ENCODE measurements at places on chromosomes 3 and 15.

- no peak for DNase-seq
Measured at GRCh38 chr3:177107461-177108239, 89.6 kb downstream of the TBL1XR1 start.

- no peak for DNase-seq
Measured at GRCh38 chr15:73335026-73335425, 33.7 kb downstream of the HCN4 start.

DNA sequence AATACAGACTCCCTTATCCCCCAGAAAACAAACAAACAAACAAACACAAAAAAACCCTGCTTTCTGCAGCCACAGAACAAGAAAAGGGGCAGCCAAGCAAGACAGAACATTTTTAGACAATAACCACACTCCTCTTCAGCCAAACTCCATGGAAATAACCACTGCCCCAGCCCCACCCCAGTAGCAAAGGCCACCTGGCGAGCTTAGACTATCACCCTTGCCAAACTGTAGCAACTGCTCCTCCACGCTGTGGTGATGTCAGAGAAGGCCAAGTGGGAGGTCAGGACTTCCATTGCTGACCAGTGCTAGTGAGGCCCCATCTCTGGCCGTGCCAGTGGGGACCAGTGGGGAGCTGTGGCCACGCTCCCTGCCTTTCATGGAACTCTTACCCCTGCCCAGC, 60.3 kb upstream of the CHRNA7 start:
- no peak for DNase-seq

GRCh38 chr15:99662903-99663302, 70.3 kb downstream of the LYSMD4 start:
- no peak for DNase-seq

DNA sequence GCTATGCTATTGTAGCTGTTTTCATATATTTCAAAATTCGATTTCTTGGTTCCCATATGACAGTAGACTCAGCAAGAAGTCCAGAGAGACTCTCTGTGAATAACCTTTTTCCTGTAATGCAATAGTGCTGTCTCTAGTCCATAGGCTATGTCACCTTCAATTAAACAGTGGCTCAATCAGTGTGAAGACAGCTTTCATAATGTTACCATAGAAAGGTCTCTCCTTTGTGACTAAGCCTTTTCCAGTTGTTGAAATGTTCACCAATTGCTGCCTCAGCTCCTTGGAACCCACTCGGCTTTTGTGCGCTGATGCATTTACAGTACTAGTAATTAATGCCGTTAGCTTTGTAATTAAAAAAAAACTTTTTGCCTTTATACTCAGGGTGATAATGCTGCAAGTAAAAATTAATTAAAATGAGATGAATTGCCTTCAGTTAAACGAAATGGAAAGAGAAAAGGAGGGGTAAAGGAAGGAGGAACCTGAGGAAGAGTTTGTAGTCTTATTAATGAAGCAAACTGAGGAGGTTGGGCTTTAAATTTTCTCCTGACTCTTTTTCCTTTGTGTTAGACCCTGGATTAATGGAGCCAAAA, 214.8 kb downstream of the LSAMP start:
- no peak for DNase-seq

DNA sequence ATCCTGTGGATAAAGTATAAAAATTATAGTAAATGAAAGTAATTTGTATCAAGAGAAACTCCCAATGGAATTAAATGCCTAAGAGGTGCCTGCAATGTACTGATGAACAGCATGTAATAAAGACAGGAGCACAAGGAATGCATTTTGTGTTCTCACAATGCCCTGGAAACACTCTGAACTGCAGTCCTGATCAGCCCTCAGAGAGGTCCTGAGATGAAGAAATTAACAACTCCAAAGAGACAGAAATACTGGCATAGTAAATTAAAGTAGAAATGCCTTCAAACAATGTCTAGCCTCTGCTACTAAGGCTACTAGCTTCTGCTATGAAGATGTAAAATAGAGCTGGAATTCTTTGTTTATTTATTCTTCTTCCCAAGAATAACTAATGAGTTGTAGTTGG, 59.9 kb downstream of the CFAP20DC start:
- no peak for DNase-seq

GRCh38 chr3:40615918-40616819, 91.4 kb downstream of the ZNF621 start:
- no peak for DNase-seq

DNA sequence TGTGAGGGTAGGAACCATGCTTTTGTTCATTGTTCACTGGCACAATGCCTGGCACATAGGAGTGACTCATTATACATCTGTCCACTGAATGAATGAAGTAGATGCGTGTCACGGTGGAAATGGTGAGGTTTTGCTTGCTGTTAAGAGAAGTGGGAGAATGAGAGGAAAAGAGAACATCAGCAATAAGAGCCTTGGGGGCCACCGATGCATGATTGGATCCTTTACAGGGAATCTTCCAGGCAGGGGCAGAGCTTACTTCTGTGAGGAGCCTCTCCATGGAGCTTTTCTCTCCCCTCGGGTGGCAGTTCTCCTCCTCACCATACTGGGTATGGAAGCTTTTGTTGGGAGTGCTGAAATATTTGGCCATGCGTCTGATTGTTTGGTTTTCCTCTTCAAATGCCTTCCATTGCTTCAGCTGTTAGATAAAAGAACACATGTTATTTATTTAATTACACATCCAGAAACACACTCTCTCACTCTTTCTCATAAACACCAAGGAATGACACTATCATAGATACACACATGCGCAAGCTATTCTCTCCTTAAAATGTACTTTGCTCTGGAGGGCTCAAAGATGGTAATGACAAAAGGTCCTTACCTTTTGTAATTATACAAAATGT, 78.9 kb upstream of the GSK3B start:
- no peak for DNase-seq

- no peak for DNase-seq
Measured at GRCh38 chr3:142282503-142282902, 57.1 kb upstream of the GK5 start.

DNA sequence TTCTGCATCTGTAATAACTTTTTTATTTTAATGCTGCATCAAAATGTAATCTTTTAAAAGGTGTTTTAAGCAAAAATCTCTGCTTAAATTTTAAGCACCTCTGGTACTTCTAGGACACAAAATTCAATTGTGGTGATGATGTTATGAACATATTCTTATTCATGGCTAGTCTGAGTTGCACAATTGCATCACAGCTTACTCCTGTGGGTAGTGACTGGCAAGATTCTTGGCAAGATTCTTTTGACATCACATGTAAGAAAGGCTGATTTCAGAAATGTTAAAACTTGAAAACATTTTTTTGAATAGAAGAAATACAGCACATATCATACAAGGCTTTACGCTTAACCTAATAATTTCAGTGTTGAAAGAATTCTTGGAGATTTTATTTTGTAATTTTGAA, 35.7 kb downstream of the IQCH start:
- DNase-seq, result no peak

- no peak for DNase-seq
Measured at GRCh38 chr3:48595526-48596121, 495 bp upstream of the COL7A1 start.

- DNase-seq, result no peak
Measured at GRCh38 chr3:184927796-184928315, 115.9 kb downstream of the VPS8 start.

DNA sequence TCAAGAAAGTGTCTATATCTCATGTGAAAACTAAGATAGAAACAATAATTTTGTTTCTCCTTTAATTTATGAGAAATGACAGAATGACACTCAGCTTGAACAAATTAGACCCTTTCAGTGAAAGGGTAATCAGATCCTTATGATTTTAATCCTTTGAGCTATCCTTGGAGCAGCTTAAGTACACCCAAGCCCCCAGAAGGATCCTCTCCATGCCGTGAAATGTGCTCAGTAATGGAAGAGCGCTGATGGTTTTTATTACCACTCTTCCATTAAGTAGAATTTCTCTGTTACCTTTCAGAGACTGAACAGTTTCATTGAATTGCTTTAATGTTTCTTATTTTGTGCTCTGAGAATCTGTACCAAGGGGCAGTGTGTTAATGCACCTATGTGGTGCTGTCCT, 54.3 kb downstream of the HMG20A start:
- DNase-seq, result no peak

GRCh38 chr3:130414457-130414856, 69.0 kb downstream of the COL6A5 start:
- DNase-seq, result no peak

GRCh38 chr3:57224856-57225255, 2.7 kb upstream of the APPL1 start:
- no peak for DNase-seq

DNA sequence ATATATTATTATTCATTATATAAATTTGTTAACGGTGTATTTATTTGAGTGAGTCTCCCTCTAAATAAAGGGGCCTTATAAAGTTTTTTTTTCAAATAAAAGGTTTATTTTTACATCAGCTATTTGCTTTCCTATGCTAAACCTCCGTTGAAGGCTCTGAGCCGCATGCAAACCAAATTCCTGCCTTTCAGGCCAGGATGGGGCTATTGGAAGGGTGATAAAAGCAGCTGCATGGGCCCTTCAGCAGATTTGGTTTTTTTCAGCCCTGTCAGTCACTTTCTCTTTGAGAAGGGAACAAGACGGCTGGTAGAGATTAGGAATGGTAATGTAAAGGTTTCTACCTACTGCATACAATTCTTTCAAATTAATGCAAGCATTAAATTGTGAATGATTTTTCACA, 244.2 kb downstream of the WNT5A start:
- DNase-seq, result no peak

- DNase-seq, result no peak
Measured at GRCh38 chr3:134885877-134886621, 91.0 kb downstream of the EPHB1 start.

DNA sequence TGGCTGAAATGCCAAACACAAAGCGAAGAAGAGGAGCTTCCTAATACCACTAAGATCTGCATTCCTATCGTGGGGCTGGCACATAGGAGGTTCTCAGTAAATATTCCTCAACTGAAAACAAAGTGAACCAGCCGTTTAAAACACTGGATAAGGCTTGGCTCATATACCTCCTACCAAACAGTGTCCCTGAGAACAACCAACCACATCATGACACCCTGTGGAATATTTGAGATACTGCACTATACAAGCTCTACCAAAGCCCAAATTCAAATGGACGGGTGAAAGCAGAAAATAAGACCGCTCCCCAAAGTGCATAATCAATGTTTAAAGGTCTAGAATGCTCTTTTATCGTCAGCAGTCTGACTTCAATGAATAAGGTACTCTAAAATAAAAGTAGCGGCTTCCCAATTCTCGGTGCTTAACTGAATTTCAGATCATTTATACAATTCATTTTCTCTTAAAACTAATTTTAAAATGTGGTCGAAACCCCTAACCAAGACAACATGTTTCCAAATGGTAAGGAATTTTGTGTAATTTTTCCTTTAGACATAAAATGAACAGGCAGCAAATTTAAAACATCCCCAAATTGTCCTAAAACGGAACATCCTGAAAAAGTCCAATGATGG, 425.8 kb downstream of the ERC2 start:
- no peak for DNase-seq

DNA sequence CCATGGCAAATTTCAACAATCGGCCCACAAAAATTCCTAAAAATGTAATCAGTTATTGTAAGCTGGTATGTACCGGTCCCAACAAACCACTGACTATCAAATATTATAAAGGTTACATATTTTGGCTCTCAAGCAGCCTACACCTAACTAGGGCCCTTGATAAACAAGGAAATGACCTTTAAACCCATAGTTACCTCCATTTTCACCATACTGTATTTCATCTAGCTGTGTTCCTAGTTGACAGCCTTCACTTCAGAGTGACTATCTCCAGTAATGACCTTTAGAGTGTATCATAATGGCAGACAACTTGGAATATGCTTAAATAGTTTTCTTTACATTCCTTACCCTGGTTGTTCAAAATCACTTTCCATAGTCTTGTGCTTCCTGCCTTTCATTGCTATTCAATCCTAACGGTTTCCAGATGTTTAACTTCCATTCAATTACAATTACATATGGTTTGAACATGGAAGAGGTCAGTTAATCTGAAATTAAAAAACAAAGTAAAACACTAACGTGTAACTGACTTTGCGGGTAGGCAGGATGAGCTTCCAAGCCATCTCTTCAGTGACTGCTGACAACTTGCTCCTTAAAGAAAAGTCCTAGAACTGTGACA, 111.9 kb upstream of the TSC22D2 start:
- DNase-seq, result no peak

- no peak for DNase-seq
Measured at GRCh38 chr3:177352424-177352823, 155.1 kb upstream of the TBL1XR1 start.

- DNase-seq, result no peak
Measured at GRCh38 chr3:51691949-51692348, 14.9 kb upstream of the GRM2 start.

DNA sequence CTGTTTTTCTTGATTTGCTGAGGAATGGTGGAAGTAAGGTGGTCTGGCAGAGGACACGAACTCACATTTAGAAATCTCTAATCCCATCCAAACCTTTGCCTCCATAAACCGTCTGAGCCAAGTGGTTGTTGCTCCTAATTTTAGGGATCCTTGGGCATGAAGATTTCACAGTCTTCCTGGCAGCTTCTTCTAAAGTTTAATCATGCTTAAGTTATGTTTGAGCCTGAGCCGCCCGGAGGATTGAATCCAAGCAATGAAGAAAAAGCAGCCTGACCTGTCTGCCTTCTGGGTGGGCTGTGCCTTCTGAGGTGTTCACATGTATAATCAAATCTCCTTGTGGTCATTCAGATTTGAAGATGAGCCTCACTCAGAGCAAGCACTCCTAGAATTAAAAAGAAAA, 249.0 kb downstream of the CD47 start:
- no peak for DNase-seq

GRCh38 chr15:55937040-55937439, 56.4 kb downstream of the NEDD4 start:
- no peak for DNase-seq

DNA sequence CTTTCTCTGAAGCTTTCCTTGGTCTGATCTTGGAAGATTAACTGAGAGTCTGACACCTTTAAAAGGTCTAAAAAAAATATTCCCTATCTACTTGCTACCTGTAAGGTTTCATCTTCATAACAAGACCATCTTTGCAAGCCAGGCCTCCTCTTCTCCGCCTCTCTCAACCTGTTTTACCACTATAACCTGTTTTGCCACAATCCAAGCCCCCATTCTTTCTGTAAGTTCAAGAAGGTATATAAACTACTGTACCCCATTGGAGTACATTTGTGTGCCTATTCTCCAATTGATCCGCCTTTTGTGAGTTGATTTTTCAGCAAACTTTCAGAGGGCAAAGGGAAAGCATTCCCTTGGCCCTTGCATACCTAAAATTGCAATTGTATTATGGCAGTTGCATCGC, 319.3 kb upstream of the NECTIN3 start:
- no peak for DNase-seq

GRCh38 chr15:97953748-97954147, 6.8 kb upstream of the ARRDC4 start:
- no peak for DNase-seq
